D721Med (cell line): ENCODE measurements at places on chromosomes 13 and 19.

GRCh38 chr19:5479958-5480357 lies 24.7 kb downstream of the ZNRF4 start:
- peak; percentile 64 for DNase-seq

- no peak for DNase-seq
Observed at GRCh38 chr13:77338961-77339401, 12.1 kb upstream of the MYCBP2 start.

GRCh38 chr19:6503407-6504201 lies 1.5 kb upstream of the TUBB4A start:
- DNase-seq: no peak

DNA sequence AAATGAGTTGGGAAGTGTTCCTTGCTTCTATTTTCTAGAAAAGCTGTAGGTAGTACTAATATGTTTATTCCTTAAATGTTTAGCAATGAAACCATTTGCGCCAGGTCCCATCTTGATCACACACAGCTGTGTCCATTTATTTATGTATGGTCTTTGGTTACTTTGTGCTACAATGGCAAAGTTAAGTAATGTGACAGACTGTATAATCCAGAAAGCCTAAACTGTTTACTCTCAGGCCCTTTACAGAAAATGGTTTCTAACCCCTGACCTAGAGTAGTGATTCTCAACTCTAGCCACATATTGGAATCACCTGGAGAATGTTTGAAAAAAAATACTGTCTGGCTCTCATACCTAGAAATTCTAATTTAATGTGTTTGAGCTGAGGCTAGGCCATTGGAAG lies 21.3 kb downstream of the SLC46A3 start:
- no peak for DNase-seq

GRCh38 chr19:38692458-38693379 lies 45.3 kb downstream of the ACTN4 start:
- DNase-seq: no peak

DNA sequence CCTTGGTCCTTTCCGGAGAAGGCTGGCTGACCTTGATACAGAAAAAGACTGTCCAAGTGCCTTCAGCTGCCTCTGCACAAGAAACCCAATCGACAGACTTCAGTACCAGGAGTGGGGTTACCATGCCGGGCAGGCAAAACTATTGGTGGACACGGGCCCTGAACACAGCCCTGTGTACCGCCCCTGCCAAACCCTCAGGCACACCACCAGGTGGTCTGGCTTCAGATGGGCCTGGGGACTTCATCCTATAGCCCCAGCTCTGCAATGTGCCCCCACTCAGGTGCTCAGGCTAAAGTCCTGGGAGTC lies 17.5 kb downstream of the TCF3 start:
- DNase-seq: no peak

GRCh38 chr19:35977446-35978222 lies 17.4 kb upstream of the SDHAF1 start:
- peak; percentile 46 for DNase-seq

- no peak for DNase-seq
Observed at GRCh38 chr19:37304190-37304883, 66.6 kb upstream of the ZNF527 start.

- DNase-seq: no peak
Observed at GRCh38 chr13:106599875-106600797, 32.2 kb upstream of the ARGLU1 start.

- no peak for DNase-seq
Observed at GRCh38 chr13:99724633-99725517, 223.6 kb downstream of the TM9SF2 start.

DNA sequence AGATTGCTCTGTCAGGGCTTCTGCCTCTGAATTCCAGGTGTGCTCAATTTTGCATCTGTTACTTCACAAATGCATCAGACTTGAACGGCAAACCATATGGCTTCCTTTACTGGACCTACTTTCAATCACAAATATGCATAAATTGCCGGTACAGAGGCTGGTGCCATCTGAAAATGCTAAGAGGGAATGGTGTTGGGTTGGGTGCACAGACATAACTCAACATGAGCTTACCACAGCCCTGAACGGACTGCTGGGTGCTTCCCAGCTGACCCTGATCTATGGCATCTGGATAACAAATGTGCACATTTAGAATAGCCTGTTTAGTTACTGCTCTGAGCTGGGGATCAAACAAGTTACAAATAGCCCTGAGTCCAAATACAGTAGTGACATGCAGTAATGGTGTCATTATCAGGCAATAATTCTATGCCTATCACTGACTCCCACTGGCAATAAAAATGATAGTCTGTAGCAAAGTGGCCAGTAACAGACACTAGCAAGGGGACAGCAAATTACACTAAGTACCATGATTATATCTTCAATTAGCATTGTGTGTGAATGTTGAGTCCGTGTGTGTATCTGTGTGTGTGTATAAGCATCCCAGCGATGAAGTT lies 927.3 kb downstream of the DIAPH3 start:
- no peak for DNase-seq
